ENCODE measurements at places on chromosomes 11 and 22.
A peak's percentile ranks its signal among the peaks of the same experiment; 100 is the strongest.

DNA sequence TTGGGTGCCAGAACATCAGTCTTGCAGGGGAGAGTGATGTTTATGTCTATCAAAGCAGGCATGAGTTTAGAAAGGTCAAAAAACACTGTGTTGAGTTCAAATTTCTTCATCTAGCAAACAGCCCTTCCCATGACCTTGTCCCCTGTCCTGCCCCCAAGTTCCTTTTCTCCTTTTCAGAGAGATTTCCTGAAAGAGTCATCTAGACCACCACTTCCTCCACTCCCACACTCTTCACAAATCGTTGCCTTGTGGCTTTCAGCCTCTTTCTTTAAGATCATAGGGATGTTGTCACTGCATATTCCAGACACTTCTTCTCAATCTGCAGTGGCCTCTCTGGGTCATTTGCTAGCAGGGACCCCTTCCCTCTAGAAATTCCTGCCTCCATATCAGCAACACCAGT is 290.5 kb downstream of the TENM4 start:
- DNase-seq, result no peak

DNA sequence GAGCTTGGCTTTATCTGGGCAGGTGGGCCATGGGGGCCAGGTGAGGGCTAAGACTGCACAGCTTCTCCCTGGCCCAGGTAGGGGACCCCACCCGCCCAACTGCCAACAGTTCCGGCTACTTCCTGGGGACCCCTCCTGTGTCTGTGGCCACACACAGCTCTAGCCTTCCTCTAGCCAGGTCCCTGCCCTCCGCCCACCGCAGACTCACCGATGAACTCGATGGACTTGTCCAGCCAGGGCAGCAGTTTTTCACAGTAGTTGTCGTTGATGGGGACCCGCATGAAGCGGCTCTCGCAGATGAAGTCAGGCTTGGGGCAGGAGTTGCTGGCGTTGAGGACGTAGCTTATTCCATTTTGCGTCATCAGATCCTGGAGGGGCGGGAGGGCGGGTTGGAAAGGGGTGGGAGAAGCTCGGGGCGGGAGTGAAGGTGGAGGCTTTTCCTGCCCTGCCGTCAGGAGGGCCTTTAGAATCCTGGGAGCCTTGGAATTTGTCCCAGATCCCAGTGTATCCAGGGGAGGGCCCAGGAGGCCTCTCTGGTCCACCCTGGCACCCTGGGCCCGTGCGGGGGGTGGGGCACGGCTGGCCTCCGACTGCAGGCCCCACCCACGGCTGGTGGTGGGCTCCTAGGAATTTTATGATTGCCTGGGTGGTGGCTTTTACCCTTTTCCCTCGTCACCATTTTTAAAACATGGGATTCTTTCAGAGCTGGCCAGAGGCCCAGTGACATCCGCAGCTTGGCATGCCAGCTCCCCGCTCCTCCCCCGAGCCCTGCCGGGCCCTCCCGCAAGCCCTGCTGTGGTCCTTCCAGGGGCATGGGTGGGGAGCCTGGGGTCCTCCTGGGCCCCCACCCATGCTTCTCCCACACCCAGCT is 13.9 kb downstream of the DUSP8 start:
- no peak for DNase-seq

DNA sequence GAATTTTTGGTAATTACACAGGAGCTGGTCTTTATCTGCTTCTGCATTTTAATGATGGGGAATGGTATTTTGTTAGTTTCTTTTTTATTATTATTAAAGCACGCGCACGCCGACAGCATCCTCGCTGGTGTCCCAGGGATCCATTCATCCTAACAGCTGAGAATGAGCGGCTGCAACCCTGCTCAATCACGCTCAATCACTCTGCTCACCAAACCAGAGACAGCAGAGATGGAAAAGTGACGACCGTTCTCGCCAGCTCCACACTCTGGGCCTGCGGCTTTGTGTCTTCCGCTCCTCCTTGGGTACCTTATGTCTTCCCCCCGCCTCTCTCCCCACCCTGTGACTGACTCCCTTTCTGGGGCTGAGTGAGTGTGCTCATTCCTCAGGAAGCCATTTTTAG is 84.5 kb downstream of the DSCAML1 start:
- no peak for DNase-seq

- DNase-seq, result peak; percentile 67
Observed at GRCh38 chr11:117817368-117818040, 7.0 kb downstream of the FXYD2 start.

DNA sequence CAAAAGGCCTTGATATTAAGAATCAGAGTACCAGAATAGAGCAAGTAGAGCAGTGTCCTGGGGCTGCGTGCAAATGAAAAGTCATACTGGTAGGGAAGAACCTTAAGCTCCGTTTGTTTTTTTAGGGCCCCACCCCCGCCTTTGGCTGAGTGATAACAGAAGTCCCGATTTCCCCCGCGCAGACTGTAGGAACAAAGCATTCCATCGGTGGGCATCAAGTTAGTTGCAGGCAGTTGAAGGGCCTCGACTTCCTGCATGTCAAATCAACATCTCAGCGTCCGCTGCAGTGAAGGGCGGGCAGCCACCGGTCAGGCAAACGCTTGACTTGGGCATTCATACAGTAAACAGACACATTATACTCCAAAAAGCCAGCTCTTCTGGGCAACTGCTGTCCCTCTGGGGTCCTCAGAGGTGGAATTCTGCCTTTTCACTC is 11.7 kb downstream of the LRP4 start:
- DNase-seq, result no peak

DNA sequence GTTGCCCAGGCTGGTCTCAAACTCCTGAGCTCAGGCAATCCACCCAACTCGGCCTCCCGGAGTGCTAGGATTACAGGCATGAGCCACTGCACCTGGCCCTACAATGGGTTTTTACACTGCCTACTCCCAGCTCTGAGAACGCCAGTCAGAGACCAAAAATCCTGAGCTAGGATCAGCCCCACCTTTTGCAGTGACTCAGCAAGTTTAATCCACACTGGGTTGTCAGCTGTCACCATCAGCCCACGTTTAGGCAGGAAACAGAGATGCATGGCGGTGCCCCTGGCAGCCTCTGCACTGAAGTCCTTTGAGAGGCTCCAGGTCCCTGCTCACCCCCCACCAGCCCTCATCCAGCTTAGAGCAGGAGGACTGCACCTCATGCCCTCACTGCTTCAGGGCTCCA is 117.6 kb downstream of the ARHGAP8 start:
- DNase-seq, result peak; percentile 33

DNA sequence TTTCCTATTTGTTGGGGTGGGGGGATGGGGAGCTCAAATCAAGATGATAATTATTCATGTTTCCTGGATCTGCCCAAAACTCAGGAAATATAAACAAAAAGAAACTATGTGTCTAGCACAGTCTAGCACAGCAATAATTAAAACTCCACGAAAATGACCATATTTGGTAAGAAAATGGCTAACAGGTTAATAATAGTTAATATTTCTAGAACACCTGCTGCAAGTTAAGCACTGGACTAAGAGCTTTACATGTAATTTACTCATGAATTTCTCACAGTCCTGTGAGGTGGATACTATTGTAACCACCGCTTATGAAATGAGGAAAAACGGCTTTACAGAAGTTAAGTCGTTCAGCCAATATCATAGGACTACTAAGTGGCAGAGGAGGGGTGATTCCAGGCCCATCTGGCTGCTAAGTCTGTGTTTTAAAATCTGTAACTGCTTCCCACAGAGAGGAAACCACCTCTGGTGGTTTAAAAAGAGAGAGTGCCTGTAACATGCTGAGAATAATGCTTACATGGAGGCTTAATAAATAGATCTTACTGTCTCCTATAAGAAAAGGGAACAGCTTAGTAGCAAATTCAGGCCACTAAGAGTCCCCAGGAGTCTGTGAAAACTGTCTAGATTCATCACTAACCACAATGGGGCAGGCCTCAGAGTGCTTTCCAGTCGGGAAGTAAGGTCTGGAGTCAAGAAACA is 11.0 kb upstream of the AMOTL1 start:
- DNase-seq, result no peak

DNA sequence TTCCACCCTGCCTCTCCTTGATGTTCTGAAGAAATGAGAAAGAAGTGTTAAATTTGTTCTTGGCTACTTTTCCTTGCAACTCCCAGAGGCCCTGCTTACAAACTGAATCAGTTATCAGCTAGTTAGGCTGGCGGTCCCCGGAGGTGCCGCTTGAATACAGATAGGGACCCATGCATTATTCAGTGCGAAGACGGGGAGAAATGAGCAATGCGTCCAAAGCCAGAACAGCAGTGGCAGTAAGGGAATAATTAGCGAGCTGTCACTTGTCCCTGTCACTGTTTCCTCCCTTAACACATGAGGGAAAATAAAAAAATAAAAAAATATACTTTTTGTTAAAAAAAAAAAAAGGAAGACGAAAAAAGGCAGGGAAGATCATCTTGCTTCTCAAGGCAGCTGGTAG is 528.1 kb downstream of the MN1 start:
- DNase-seq, result no peak

GRCh38 chr11:17010851-17011420 is 3.3 kb downstream of the PLEKHA7 start:
- DNase-seq, result no peak

- DNase-seq, result no peak
Observed at GRCh38 chr11:62747475-62748160, 6.3 kb downstream of the ZBTB3 start.

DNA sequence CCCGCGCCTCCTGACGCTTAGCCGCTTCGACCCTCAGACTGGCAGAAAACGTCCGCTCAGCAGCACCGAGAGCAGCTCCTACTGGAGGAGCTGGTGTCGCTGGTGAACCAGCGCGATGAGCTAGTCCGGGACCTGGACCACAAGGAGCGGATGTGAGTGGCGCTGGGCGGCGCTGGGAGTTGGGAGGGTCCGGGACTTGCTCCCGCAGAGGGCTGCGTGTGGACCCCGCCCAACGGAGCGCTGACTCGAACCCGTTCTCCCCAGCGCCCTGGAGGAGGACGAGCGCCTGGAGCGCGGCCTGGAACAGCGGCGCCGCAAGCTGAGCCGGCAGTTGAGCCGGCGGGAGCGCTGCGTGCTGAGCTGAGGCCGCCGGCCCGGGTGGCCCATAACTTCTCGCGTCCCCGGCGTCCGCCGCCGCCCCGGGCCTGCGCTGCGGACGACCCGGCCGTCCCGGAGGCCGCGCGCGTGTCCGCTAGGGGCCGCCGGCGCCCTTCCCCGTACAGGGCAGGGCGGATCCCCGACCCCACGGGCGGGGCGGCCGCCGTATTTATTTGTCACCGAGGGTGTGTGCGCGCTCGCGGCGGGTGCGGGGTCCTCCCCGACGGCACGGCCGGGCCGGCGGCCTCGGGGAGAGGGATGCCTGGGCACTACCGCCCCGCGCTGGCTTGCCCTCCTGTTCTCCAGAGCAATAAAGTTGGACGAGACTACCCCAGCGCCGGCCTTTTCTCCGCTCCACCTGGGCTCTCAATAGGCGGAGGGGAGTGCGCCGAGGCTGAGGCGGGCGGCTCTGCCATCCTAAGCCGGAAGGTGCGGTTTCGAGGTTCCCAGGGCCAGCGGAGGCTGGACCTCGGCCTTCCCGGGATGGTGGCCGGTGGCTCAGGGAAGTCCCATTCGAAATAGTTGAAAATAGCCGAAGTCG is 3.4 kb downstream of the KCNK7 start:
- DNase-seq, result no peak

GRCh38 chr22:19143967-19144400 is 467 bp downstream of the ESS2 start:
- no peak for DNase-seq

DNA sequence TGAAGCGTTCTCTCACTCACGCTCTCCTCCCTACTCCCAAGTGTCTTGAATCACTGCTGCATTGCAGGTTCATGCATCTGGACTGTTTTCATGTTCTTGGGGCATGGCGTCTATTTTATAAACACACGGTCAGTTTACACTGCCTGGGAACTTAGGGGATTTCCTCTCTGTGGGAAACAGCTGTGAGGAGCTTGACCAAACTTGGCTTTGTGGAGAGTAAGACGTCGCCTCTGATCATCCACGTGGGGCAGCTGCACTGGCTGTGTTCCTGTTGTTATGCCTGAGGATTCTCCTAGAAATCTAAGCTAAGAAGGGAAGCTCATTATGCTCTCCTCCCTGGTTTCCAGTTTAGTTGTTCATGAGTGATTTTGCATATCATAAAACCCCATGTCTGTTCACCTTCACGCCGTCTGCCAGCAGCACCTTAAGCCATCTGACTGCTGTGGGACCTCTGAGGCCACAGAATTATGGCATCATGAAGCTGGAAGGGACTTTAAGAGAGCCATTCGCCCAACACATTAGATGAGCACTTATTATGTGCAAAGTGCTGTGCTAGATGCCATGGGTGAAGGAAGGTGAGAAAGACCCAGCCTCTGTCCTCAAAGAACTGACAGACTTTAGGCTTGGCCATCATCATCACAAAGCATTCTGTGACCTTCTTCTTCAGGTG is 38.8 kb upstream of the POU2AF1 start:
- no peak for DNase-seq

DNA sequence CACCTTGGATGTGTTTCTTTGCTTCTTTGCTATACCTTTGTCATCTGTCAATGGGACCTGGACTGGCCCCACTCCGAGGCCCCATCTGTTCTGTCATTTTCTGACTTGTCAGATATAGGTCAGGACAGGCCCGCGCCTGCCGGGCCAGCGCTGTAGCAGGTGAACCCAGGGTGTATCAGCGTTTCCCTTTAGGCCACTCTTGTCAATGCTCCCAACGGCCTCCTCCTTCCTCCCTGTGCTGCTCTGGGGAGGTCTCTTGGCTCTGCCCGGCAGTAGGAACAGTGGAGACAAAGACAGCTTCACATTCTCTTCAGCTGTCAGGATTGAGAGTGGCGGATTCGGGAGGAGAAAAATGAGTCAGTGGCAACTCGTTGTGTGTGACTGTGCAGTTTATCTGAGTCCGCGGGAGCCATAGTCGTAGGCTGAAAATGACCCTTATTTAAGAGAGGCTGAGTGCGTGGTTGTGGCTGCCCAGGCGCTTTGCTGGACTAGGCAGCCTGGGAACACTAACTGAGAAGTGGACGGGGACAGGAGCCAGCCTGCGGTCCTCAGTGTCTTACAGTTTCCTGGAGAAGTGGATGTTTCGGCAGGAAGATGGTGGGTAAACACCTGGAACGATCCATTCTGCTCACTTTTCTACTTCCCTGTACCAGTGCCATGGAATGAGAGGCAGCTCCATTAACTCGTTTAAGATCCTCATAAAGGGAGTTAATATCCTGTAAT is 102.3 kb downstream of the PRR5L start:
- DNase-seq, result no peak

- DNase-seq, result no peak
Observed at GRCh38 chr11:8533332-8533731, 60.7 kb downstream of the STK33 start.

- DNase-seq, result no peak
Observed at GRCh38 chr22:27019827-27020226, 362.4 kb downstream of the MIAT start.
